ENCODE measurements at places on chromosomes 3 and 15. TPM values are rescaled to one million over a fixed set of nuclear protein-coding genes. Genes with fewer than 3 reads are reported as not detected.

Gene ZNF620
- 4.6 TPM for total RNA-seq

DNA sequence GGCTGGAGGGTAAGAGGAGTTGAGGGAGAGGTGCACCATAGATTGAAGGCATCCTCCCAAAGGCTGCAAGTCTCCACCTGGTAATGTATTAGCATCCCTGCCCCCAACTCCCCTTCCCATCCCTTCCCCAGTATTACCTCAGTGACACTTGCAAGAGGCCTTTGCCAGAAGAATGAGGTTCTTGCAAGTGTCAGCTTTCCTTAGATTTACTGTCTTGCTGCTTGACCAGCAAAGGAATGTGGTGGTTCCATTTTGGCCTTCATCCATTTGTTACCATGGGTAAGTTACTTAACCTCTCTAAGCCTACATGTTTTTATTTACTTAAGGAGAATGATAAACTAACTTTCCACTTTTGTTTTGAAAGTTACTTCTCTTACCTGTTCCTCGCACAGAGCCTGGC is 108.9 kb downstream of the LRTM1 start:
- H3K27ac ChIP-seq, result no peak overlapping the region
- no peaks in the 10 kb centered on the region for H3K27me3 ChIP-seq
- no peak for DNase-seq
- no peak overlapping the region for H3K4me3 ChIP-seq

GRCh38 chr3:167864552-167864874 is 129.0 kb downstream of the SERPINI1 start:
- H3K27me3 ChIP-seq, result peaks cover 3% of the 10 kb centered on the region
- no peaks in the 10 kb centered on the region for H3K36me3 ChIP-seq
- no peak for DNase-seq
- no peak overlapping the region for H3K4me3 ChIP-seq

DNA sequence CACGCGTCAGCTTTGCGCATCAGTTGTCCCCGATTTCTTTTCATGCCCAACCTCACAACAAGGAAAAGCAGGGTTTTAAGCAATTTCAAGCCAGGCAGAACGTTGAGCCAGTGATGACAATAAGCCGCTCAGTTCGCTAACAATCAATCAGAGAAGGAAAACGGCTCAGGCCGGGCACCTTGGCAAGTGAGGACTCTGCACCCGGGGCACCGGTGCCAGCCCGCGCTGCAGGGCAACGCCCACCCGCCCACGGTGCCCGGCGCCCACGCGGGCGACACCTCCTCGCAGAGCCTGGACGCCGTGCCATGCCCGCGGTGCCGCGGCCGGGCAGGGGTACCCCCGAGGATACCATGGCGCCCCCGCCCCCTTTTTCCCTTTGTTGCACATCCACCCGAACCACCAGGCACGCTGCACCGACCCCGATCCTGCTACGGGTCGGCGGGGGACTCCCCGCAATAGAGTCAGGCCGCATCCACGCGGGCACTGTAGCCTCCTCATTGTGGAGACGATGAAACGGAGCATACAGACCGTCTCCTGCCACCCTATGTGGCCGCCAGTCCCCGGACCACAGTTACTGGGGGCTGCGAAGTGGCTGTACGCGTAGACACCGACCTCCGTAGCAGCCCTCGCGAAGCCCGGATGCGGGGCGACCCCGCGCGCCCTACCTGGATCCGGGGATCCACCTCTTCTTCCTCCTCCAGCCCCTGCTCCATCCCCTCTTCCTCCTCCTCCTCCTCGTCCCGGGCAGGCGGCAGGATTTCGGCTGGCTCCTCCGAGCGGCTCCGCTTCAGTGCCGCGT is 581 bp downstream of the SH3BP5 start:
- H3K36me3 ChIP-seq, result peaks cover 31% of the 10 kb centered on the region
- peak overlapping the region; percentile 31 for H3K27ac ChIP-seq
- H3K4me3 ChIP-seq, result peak overlapping the region; percentile 76
- H3K27me3 ChIP-seq, result peaks cover 25% of the 10 kb centered on the region
- no peak for DNase-seq

GRCh38 chr3:10437272-10437994 is 68.0 kb downstream of the ATP2B2 start:
- peak; percentile 84 for DNase-seq
- peak overlapping the region; percentile 84 for H3K27ac ChIP-seq
- peaks cover 30% of the 10 kb centered on the region for H3K4me1 ChIP-seq
- H3K27me3 ChIP-seq, result peaks cover 2% of the 10 kb centered on the region

DNA sequence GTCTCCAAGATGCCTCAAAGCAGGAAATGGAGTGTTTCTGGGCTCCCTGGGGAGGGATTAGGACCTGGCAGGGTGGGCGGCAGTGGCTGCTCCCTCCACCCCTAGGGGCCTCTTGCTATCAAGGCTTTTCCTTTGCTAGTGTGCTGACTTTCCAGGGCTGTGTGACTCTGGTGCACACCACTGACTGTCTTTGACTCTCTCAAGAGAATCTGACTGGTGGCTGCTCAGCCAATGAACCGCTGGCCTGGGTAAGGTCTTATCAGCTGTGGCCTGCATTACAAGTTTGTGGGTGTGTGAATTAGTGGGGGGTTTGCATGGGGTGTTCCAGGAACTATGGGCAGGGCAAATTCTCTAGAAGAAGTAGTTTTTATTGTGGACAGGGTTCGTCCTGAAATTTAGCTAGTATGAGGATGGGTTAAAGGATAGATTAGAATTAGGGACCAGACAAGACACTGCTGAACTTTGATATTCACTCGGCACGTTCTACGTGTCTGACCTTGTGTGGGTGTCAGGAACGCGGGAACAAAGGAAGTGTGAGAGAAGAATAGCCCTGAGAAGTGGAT is 29.5 kb downstream of the SIAH2 start:
- H3K4me1 ChIP-seq, result peaks cover 13% of the 10 kb centered on the region
- no peak overlapping the region for H3K27ac ChIP-seq
- no peaks in the 10 kb centered on the region for H3K36me3 ChIP-seq

GRCh38 chr3:14273901-14274611 is 95.4 kb downstream of the LSM3 start:
- no peaks in the 10 kb centered on the region for H3K36me3 ChIP-seq
- no peak for DNase-seq
- H3K27ac ChIP-seq, result no peak overlapping the region
- no peaks in the 10 kb centered on the region for H3K4me1 ChIP-seq

DNA sequence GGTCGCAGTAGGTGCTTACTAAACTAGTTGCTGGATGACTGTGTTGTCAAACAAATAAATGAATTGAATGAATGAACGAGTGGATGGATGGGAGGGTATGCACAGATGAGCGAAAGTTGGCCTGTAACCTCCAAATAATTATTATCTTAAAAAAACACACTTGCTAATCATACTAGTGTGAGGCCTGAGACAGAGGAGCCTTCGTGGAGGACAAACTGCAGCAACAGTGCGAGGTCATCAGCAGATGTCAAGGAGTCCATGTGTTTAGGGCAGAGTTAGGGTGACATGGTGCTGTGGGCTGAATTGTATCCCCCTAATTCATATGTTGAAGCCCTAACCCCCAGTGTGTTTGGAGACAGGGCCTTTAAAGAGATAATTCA is 24.4 kb downstream of the CORO2B start:
- H3K36me3 ChIP-seq, result no peaks in the 10 kb centered on the region
- no peaks in the 10 kb centered on the region for H3K4me1 ChIP-seq
- no peak overlapping the region for H3K4me3 ChIP-seq
- H3K27me3 ChIP-seq, result no peaks in the 10 kb centered on the region
- DNase-seq, result no peak

DNA sequence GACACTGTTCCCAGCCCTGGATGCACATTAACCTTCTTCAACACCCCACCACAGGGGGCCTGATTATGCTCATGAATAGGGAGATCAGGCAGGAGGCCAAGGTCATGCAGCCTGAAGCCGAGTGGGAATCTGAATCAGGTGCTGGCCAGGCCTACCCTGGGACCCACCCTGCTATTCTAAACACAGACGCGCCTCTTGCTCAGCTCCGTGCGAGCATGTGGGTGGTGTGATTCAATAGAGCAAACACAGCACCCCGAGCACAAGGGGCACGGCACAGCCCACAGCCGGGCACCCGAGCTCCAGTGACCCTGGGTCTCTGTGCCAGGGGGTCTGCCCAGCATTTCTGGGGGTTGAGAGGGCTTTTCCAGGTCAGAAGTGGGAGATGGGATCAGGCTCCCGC is 24.6 kb upstream of the GRIP2 start:
- no peak for DNase-seq
- H3K4me3 ChIP-seq, result no peak overlapping the region
- peaks cover 26% of the 10 kb centered on the region for H3K4me1 ChIP-seq
- H3K36me3 ChIP-seq, result no peaks in the 10 kb centered on the region
- peaks cover 7% of the 10 kb centered on the region for H3K27me3 ChIP-seq

- no peak overlapping the region for H3K27ac ChIP-seq
- DNase-seq, result no peak
- no peak overlapping the region for H3K4me3 ChIP-seq
- H3K4me1 ChIP-seq, result peaks cover 17% of the 10 kb centered on the region
- H3K27me3 ChIP-seq, result peaks cover 13% of the 10 kb centered on the region
These were observed 39.2 kb upstream of the SEMA4B start for GRCh38 chr15:90161950-90162361.

GRCh38 chr3:36674816-36675215 is 89.5 kb downstream of the DCLK3 start:
- H3K4me1 ChIP-seq, result no peaks in the 10 kb centered on the region
- no peak overlapping the region for H3K27ac ChIP-seq
- H3K27me3 ChIP-seq, result no peaks in the 10 kb centered on the region
- no peak overlapping the region for H3K4me3 ChIP-seq
- H3K36me3 ChIP-seq, result no peaks in the 10 kb centered on the region
- no peak for DNase-seq

DNA sequence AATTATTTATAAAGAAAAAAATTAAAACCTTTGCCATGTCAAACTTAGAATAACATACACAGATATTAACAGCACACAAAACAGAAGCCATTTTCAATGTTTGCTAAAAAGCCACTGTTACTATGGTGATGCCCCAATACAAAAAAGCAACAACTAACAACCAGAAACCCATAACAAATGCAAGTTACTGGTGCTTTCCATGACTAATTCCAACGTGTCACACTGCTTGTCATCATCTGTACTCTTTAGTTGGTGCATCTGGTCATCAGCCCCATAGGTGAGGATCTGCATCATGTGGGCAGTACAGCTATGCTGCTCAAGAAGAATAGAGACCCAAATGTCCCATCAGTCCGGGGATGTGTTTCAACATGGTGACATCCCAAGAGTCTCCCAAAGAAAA is 52.8 kb downstream of the ATP8B4 start:
- peak; percentile 40 for DNase-seq
- no peak overlapping the region for H3K4me3 ChIP-seq
- H3K27me3 ChIP-seq, result peaks cover 13% of the 10 kb centered on the region
- peaks cover 30% of the 10 kb centered on the region for H3K4me1 ChIP-seq
